ENCODE measurements at places on chromosomes 16 and 17.

GRCh38 chr16:4612977-4613635, 1.6 kb downstream of the UBALD1 start:
- no peak for DNase-seq

- peak; percentile 74 for DNase-seq
These were observed 10.0 kb downstream of the PITPNC1 start for GRCh38 chr17:67386965-67387551.

DNA sequence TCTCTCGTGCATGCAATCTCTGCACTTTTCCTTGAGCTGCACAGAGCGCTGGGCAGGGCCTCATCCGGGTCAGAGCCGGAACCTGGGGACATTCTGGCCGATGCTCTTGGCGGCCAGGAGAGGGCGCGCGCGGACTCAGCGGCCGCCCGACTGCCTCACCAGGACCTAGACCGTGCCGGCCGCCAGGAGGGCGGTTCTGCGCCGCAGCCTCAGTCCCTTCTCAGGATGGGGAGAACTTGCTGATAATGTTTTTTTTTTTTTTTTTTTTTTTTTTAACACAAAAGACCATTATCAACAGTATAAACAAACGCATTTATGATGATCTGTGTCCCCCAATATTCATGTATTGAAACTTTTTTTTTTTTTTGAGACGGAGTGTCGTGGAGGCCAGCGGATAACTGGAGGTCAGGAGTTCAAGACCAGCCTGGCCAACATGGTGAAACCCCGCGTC, 8.1 kb upstream of the FLYWCH2 start:
- peak; percentile 81 for DNase-seq

- peak; percentile 15 for DNase-seq
These were observed 5.3 kb downstream of the ST3GAL2 start for GRCh38 chr16:70433458-70434103.

- DNase-seq, result no peak
These were observed 72.2 kb downstream of the XPO6 start for GRCh38 chr16:28139530-28139929.

DNA sequence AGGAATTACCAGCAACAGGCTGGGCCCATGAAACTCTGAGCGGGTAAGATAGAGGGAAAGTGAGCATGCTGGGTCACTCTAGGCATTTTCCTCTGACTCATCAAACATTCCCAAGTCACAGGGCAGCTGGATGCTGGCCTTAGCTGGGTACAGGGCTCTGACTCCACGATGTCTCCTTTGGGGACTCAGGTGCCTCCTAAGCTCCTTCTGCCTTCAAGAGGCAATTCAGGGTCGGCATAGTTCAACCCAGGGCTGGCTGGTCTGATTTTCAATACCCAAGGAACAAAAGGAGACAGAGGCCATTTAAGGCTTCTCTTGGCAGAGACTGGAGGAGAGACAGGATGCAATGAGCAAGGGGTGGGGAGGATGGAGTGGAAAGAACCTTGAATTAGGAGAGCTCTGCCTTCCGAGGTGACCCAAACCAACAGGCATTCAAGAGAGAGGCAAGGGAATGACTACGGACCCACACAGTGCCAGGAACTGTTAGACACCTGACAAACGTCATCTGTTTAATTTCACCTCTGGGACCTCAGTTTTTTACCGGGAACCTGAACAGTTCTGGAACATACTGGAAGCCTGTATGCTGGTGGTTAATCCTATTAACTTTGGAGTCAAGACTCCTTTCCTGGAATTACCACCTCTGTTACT, 910 bp downstream of the WBP2 start:
- no peak for DNase-seq

DNA sequence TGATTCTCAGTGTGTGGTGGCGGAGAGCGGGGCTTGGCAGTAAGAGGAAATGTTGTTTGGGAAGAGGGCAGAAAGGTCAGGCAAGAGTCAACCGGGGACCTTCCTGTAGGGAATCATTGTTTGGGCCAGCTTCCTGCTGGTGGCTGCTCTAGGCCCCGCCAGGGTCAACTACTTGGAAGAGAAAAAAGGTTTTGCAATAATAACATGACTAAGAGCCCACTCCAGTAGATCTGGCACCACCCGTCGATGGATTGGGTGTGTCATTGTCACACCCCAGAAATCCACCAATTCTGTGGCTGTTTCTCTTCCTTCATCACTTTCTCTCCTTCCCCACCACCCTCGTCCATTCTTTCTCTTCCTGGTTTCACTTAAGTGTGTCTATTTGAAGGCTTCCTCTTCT, 4.2 kb upstream of the KRT24 start:
- DNase-seq, result no peak

DNA sequence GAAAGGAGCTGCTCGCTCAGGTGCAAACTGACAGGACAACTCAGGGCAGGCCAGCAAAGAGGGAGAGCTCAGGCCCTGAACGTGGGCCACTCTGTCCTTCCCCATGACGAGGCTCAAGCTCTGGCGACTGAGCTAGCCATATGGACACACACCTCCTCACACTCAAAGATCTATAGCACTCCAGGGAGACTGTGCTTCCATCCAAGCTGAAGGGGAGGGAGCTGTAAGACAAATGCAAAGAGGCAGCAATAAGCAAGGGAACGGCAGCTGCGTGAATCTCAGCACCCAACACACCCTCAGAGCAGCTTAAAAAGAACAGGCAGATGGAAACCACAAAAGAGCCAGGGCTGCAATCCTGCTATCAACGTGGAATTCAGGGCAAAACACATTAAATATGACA, 13.5 kb downstream of the NUDT16L1 start:
- no peak for DNase-seq

GRCh38 chr17:55585629-55586028, 74.4 kb upstream of the SMIM36 start:
- no peak for DNase-seq

DNA sequence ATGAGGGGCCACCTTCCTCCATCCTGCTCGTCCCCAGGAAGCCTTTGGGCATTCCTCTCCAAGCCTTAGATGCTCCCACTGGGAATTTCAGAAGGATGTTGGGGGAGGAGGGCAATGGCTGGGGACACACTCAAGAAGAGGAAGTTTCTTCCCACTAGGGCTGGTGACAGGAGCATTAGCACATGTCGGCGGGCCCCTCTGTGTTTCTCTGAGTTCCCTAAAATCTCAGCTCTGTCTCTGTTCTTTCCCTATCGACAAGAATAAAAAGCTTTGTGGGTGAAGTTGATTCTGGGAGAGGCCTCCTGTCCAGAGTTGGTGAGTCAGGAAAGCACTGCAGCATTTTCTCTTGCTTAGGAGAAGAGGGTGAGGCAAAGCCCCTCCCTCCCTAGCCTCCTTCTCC, 19.7 kb upstream of the C17orf107 start:
- DNase-seq, result no peak

DNA sequence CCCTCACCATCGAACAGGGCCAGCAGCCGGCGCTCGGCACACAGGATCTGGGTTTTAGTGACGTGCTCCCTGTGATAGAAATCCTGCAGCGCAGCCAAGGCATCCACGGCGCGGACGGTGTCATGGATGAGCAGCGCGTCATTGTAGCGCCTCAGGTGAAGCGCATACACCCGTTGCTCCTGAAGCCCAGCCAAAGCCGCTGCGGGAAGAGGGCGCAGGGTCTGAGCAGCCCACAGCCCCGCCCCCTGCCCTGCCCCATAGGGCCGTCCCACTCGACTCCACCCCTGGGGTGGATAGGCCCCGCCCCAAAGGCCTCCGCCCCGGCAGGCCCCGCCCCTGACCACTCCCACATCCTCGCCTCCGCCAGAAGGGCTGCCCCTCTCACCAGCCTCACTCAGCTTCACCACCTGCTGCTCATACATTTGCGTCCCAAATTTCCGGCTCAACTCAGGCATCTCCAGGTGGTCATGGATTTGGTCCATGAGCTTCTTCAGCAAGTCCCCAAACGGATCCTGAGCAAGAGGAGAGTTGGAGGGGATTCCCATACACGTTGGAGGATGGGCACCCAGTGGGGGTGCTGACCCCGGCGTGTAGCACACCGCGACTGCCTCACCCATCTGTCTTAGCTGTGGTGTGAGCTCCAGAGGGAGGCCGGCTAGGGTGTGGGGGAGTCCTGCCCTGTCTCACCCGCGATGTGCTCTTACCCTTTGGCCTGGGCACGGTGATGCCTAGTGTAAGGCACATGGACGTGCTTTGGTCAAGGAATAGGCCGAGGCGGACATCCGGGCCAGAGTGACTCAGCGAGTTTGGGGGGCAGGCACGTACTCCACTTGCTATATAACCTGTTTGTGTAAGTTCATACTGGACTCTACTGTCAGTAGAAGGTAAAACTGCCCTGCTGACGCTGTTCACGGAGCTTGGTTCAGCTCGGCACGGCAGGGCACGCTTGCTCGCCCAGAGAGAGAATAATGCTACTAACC, 4.6 kb downstream of the DHX58 start:
- DNase-seq, result peak; percentile 99

DNA sequence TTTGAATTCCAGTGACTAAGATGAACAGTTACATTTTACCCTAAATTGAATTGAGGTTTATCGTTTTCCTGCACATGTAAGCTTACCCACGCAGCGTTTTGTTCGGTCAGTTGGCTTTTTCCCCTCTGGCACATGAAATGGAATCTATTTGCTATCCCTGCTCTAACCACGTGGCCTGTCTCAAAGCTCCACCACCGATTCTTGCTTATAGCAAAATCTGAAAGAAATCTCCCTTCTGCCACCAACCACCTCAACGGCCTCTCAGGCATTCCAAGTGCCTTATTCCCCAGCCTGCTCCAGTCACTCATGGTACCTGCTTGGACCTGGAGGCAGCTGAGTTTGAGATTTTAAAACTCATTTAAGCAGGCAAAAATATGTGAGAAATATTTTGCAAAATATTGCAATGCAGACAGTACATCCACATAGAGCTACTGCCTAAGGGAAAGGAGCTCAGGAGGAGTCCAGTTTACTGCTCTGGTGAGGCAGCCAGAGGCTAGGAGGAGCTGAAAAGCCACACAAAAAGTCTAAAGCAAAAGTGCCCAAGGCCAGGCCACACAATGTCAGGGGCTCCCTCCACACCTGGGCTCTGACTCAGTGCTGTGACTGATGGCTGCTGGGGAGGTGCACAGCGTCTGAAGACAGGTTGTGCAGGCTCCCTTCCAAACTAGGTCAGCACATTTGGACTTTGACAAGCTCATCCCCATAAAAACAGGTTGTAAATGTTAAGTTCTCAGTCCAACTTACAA, 26.4 kb downstream of the ARHGAP17 start:
- peak; percentile 44 for DNase-seq

GRCh38 chr17:68695659-68696058, 94.5 kb upstream of the FAM20A start:
- DNase-seq, result no peak

- no peak for DNase-seq
These were observed 187.4 kb upstream of the WSB1 start for GRCh38 chr17:27106347-27106981.

DNA sequence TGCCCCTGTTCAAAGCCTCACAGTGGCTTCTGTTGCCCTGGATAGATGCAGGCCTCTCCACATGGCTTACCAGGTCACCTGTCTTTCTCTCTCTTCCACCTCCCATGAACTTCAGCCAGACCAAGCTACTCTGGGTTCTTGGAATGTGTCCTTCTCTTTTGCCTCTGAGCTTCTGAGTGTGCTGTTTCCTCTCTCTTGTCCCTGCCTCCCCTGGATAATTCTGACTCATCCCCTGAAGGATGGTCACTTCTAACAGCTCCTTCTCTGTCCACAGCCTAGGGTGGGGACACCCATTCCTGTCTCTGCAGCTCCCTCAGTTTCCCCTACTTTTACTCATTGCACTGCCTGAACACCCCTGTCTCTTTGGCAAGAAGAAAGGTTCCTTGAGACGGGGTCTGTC, 2.9 kb downstream of the GUCY2D start:
- no peak for DNase-seq

DNA sequence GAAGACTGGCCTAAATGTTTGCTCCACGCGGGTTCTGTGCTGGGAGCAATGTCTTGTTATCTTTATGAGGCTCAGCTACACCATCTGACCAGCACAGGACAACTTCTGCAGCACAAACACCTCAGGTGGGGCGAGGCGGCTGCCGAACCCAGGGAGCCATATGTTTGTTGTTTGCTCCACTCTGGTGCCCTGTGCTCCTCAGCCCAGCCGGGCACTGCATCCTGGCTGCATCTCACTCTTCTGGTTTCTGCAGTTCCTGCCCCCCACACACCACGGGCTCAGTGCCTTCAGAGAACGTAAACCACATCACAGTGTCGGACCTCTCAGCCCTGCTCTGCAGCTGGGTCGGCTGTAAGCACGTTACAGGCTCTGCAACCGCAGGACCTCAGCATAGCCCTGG, 32.4 kb downstream of the MXRA7 start:
- no peak for DNase-seq

GRCh38 chr16:12576878-12577277, 226.8 kb downstream of the CPPED1 start:
- no peak for DNase-seq

DNA sequence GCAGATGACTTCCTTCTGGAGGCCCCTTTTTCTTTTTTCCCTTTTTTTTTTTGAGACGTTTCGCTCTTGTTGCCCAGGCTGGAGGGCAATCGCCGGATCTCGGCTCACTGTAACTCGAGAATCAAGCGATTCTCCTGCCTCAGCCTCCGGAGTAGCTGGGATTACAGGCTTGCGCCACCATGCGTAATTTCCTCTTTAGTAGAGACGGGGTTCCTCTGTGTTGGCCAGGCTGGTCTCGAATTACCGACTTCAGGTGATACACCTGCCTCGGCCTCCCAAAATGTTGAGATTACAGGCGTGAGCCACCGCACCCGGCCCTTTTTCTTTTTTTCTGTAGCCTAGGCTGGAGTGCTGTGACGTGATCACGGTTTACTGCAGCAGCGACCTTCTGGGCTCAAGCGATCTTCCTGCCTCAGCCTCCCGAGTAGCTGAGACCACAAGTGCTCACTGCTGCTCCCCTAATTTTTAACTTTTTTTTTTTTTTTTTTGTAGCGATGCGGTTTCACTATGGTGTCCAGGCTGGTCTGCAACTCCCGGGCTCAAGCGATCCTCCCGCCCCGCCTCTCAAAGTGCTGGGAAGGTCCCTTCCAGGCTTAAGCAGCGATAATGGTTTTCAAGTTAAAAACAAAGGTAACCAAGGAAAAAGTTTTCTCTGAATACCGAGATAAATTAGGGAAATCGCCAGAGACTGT, 956 bp upstream of the IST1 start:
- peak; percentile 66 for DNase-seq

- DNase-seq, result peak; percentile 29
These were observed 100.0 kb downstream of the WWOX start for GRCh38 chr16:78199325-78200022.

DNA sequence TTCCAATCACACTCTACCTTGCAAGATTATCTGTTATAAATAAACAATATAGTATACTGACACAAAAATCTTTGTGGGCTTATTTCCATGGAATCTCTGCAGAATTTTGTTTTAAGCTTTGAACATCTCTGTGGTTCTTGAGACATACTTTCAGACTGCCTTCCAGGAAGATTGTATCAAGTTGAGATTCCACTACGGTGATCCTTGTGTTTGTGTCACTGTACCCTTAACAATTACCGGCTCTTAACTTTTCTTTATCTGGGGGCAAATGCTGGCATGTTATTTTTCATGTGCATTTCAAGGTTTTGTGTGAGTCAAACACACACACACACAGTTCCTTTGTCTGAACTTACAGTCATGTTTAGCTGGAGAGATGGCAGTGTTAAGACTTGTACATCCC, 472.7 kb upstream of the HSBP1 start:
- no peak for DNase-seq
